GM12891 (cell line): ENCODE measurements at places on chromosomes 5 and 9.

GRCh38 chr5:38131686-38132085 is 126.7 kb upstream of the EGFLAM start:
- DNase-seq = no peak

DNA sequence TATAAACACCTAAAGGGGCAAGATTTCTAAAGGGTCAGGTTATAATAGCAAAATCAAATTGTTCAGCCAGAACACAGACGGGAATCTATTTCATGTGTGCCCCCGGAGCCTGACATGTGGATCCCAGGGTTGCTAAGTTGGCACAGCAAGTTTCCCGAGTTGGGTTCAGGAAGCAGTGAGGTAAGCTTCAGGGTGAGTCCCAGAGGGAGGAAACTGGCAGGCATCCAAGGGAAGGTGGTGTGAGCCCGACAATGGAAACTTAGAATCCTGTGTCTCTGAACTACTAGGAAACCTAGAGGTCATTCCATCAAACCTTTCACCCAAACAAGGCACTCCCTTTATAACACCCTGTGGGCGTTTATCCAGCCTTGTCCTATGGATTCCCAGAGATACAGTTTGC is 98.4 kb downstream of the ADRB2 start:
- DNase-seq = no peak

DNA sequence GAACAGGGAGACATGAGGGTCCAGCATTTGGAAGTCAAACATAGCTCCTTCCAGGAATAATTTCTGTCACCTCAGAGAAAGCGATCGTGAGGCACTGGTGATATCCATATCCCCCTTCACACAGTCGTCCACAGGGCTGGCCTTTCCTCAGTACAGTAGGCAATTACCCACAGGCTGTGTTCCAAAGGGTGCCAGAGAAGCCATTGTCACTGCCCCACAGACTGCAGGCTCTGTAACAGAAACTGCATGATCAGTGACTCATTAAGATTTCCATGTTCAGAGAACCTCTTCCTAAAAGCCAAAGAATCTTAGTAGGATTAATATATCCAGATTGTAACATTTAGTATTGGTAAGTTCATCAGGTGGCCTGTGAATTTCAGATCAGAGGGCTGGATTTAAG is 127.6 kb downstream of the RPS23 start:
- DNase-seq = no peak

- DNase-seq = no peak
These were observed 3.5 kb upstream of the PHYHD1 start for GRCh38 chr9:128917151-128917849.

DNA sequence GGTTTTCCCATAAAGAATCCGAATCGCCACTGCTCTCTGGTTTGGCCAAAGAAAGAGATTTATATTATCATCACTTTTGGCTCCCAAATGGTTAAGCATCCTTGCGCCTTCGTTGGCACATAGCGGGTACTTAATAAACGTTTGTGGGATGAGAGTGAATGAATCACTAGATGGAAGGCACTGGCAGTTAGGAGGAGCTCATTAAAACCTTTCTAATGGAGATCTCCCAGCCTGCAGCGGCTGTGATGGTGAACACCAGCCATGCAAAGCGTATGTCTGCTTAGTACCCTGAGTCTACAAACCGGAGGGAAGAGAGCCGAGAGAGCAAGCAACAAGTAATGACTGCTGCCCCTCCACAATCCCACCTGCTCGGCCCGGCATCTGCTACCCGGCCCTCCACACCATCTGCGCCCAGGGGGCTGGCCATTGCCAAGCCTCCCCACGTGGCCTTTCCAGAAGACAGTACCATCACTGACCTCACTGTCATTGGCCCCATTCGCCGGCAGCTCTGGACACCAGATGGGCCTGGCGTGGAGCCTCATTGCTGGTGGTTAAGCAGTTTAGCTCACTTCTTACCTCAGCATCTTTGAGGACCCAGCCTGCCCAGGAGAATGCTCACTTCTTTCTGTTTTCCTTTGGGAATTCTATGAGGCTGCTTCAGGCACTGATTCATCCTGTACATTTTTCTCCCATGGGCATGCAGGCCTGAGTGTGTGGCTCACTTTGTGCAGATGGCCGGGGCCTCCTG is 39.3 kb upstream of the ANKRD33B start:
- DNase-seq = no peak

DNA sequence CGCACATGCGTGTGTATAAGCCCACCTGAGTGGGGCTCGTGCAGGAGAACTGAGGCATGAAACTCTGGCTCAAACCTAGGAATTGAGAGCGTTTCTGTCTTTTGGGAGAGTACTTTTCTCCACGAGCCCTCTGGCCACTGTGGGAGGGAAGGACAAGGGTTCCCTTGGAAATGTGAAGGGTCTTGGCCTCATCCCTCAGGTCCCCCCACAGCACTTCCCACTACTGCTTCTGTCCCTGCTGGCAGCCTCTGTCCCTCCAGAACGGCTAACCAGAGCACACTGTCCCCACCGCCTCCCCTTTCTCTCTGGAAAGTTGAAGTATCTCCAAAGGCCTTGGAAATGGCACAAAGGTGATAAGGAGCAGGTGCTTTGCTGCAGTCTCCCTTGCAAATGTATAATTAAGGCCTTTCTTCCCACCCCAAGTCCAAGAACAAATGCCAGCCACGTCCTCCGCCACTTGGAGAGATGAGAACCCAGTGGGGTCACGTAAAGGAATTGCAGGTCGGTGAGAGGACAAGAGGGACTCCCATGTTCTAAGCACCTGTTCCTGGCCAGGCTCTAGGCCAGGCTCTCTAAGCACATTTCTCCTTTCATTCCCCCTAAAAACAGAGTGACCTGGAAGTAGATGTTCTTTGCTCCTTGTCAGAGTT is 107.9 kb upstream of the LMX1B start:
- DNase-seq = no peak

DNA sequence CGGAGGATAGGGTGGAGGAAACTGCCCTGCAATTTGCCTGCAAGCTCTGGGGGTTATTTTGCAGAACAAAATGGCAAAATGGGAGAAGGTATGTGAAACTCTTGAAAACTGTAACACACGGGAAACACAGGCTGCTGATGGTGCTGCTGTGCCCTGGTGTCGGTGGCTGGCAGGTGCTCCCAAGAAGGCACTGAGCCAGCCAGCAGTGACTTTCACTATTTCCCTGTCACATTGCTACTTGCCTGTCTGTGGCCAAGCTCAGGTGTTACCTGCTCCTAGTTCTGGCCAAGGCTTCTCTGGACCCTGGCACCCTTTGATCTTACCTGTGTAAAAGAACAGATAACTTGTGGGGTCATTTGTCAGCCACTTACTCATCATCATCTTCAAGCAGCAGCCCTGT is 102.2 kb downstream of the CMYA5 start:
- DNase-seq = no peak

- no peak for DNase-seq
These were observed 778.1 kb downstream of the TLR4 start for GRCh38 chr9:118482306-118482705.

- no peak for DNase-seq
These were observed 1.3 kb upstream of the DMRT3 start for GRCh38 chr9:974996-975739.

DNA sequence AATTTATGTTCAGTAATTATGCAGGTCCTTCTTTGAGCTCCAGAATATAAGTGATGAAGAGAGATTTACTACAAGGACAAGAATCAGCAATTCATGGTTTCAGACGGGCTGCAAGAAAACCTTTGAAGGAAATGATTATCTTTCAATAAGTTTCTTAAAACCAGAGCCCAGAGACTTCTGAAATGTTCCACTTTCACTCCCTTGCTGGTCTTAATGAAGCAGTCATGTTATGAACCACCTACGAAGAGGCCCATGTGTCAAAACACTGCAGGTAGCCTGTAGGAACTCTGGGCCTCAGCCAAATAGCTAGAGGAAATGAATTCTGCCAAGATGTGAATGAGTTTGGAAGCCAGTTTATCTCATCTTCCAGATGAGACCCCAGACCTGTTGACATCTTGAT is 505.9 kb upstream of the MEF2C start:
- no peak for DNase-seq

DNA sequence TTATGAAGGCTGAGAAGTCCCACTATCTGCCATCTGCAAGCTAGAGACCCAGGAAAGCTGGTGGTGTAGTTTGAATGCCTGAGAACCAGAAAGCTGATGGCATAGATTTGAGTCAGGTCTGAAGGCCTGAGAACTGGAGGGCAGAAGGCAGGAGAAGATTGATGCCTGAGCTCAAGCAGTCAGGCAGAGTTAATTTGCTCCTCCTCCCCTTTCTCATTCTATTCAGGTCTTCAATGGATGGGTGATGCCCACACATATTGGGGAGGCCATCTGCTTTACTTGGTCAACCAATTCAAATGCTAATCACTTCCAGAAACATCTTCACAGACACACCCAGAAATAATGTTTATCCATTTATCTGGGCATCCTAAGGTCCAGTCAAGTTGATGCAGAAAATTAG is 87.6 kb upstream of the CPLX2 start:
- no peak for DNase-seq

- DNase-seq = no peak
These were observed 217.6 kb downstream of the CAAP1 start for GRCh38 chr9:26675035-26675434.

DNA sequence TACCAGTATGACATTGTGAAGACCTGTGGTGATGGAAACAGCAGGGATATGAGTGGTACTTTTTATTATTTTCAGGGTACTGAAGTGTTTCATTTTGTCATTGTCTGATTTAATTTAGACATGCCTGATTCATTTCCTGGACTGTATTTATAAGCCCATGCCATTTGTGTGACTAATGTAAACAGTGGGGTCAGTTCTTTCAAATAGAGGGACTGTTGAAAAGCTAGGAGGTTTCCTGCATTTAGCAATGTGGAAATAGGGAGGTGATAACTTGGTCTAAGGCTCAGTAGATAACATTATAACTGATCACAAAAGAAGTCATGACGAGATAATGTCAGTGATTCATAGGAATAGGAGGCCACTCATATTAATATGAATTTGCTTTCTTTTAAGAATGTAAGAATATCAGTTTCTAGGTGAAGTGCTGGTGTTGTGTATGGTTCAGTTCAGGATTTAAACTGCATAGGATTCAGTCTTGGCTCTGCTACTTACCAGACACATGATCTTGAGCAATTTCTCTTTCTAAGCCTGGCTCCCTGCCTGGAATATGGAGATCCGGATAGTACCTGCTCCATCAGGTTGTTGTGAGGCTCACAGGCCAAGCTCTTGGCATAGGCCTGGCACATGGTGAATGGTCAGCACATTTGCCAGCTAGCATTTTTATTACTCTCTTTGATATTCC is 7.5 kb downstream of the RASGRF2 start:
- DNase-seq = no peak

DNA sequence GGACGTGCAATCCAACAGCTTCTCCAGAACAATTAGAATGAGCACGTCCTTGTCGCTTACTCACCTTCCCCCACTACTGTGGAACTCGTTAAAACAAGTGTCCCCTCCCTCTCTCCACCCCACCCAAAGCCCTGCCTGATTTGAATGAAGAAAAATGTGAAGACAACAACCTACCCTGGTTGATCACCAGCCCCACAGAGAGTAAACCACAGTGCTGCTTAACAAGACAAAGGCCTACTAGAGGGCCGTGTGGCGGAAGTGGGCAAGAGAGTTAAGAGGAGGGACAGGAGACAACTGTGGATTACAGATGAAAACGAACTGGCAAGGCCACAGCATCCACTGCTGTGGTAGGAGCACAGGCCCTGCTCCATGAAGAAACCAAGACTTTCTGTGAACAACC is 51.1 kb downstream of the CDK5RAP2 start:
- DNase-seq = no peak
